NCI-H460 (cell line): ENCODE measurements at places on chromosomes 4 and X. TPM values are rescaled to one million over a fixed set of nuclear protein-coding genes. Genes with fewer than 3 reads are reported as not detected.

DNA sequence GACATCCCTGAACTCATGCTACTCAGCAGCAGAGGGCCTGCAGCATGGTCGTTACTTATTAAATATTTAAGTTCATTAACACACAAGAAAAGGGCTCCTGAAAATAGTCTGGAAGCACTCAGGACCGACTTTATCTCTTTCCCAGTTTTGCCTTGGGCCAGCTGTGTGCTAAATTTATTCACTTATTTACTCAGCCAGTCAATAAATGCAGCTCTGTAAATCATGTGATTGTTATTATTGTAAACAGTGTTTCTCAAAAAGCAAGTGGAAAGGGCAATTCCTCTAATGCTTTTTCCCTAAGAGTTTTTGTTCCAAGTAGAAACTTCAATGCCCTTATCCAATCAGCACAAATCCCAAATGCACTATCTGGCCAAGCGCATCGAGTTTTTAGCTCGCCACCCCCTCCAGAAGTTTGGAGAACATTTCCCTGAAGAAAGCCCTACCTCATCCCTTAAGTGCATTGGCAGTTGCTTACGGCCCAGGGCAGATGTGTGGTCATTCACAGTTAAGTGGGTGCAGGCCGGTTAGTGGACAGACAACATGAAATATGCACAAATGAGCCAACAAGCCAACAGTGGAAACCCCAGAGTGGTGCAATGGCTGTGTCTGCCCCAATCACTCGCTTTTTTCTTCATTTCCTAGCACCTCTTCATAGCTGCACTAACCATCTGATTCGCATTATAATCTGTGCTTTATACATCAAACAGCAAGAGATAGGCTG lies 125.8 kb downstream of the SMIM20 start:
- no peak for DNase-seq

The SH3BP2 gene
- total RNA-seq = 7.5 and 8.2 TPM in 2 replicates

GRCh38 chr4:168643111-168643795 lies 146.4 kb downstream of the PALLD start:
- DNase-seq = no peak

The CENPVL1 gene
- total RNA-seq = not detected in 2 replicates

The LRAT gene
- total RNA-seq = 0.38 and 0.79 TPM in 2 replicates

- DNase-seq = no peak
These were observed 615.4 kb upstream of the GRID2 start for GRCh38 chr4:91688413-91688812.

The SRPX2 gene
- total RNA-seq = 34.8 and 39.8 TPM in 2 replicates

DNA sequence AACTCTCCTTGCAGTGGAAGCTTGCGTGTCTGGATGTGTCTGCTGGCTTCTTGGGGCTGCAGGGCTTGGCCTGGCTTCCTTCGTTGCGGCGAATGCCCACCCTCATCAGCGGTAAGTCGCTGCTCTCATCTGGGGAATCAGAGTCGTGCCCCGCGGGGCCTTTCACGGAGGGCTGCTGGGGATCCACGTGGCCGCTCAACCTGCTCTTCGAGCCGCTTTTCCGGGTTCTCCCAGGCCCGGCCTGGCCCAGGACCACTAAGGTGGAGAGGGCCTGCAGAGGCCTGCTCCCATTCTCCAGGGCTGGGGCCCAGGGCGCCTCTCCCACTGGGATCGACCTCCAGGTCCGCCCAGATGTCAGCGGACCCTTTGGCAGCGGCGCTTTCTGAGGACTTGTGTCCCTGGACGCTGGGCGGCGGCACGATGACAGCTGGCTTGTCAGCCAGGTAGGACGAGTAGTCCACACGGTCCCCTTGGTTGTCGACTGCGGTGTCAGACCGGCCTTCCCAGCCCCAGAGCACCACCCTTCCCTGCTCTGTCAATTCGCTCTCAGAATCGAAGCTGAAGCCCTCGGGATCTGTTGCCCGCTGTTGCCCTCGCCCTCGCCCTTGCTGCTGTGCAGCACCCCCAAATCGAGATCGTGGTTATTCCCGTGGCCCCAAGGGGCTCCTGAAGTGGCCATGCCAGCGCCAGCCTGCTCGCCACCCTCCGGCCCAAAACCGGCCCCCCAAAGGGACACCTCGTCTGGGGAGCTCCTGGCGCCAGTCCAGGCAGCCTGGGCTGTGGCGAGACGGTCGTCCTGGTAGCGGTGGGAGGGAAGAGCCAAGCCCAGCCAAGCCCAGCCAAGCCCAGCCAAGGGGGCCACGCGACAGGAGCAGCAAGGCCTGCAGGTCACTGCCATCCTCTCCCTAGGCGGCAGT lies 37.8 kb upstream of the NHSL2 start:
- no peak for DNase-seq

The PNMA6F gene
- not detected in 2 replicates for total RNA-seq

GRCh38 chr4:81455897-81456296 lies 15.8 kb downstream of the RASGEF1B start:
- no peak for DNase-seq

- no peak for DNase-seq
These were observed 104.4 kb downstream of the STIM2 start for GRCh38 chr4:26964994-26965393.

GRCh38 chrX:9231491-9231890 lies 197.6 kb upstream of the FAM9B start:
- no peak for DNase-seq

DNA sequence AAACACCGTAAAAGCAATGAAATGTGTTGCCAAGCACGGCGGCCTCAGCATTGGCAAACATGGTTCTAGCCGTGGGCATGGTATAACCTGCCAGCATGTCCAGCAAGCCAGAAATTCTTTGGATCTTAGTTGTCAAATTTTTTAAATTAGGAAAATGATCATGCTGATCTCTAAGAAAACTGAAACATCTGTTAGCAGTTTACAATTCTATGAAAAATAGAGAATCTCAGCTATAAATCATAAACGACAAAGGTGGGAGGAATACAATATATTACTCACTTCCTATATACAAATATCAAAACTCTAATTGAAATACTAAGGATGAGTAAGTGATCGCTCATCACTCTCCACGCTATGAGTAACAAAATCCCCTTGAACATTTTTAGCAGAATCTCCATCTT lies 130.3 kb downstream of the ADGRA3 start:
- DNase-seq = no peak

The ADH7 gene
- not detected in 2 replicates for total RNA-seq

DNA sequence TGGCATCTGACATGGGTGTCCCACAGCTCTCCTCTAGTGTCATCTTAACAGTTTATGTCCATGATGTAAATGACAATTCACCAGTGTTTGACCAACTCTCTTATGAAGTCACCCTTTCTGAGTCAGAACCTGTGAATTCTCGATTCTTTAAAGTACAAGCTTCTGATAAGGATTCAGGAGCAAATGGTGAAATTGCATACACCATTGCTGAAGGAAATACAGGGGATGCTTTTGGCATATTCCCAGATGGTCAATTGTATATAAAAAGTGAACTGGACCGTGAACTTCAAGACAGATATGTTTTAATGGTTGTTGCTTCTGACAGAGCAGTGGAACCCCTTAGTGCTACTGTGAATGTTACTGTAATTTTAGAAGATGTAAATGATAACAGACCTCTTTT lies 4.6 kb downstream of the FAT4 start:
- DNase-seq = no peak

GRCh38 chr4:153318696-153319320 lies 25.7 kb upstream of the MND1 start:
- DNase-seq = peak; percentile 57

- no peak for DNase-seq
These were observed 32.4 kb upstream of the REPS2 start for GRCh38 chrX:16914058-16914457.
